ENCODE measurements at places on chromosomes 16 and 17. TPM values are rescaled to one million over a fixed set of nuclear protein-coding genes. Genes with fewer than 3 reads are reported as not detected.

DNA sequence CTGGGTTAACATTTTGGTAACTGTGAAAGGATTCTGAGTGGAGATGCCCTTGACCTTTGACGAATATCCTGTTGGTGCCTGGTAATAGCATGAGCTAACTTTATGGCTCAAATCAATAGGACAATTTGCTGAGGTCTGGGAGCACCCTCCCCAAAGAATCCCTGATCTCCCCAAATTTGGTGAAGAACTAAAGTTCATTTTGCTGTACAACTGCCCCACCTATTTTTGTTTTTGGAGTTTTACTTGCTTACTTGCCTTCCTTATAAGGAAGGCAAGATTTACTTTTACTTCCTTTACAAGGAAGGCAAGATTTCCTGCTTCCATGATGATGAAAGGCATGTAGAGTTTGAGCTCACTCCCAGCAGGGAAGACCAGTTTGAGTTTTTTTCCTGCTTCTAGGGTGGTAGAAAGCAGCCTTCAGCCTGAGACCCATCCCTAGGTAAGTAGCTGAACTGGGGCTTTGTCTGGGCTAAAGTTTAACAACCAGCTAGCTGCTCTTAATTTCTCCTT, 2.8 kb downstream of the KRTAP4-9 start:
- peak; percentile 29 for DNase-seq

GRCh38 chr17:70225276-70225675, 55.9 kb downstream of the KCNJ2 start:
- DNase-seq, result no peak

DNA sequence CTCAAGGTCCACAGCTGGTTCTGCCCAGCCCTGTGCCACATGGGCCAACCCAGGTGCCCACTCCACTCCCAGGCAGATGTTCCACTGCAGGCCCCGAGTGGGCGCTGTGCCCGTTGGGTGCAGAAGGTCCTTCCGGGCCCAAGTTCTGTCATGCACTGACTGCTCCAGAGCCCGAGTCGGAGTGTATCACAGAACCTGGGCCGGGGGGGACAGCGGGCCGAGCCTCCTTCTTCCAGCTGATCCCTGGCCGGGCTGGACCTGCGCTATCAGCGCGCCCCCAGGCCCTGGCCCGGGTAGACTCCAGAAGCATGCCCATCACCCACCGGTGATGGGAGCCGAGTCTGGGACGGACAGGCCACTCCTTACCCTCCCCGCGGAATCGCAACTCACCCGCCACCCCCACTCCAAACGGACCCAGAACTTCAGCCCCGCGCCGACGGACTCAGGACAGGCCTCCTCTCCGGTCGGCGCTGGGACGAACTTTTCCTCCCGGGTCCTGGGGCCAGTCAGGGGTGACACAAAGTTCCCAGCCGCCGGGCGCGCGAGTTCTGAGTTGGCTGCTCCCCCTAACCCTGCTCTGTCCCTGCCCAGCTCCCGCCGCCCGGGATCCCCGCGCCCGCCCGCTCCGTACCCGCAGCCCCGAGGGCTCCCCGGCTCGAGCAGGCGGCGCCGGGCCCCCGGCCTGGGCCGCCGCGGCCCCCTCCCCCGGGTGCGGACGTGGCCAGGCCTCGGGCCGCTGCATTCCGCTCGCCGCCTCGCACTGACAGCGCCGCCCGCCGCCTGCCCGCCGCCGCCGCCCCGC, at the start of gene COPZ2:
Gene COPZ2 (minus strand): TSS at position 762 of the 802 bp plus-strand sequence. CDS start 20 bp downstream, at position 742.
- peak; percentile 44 for DNase-seq

DNA sequence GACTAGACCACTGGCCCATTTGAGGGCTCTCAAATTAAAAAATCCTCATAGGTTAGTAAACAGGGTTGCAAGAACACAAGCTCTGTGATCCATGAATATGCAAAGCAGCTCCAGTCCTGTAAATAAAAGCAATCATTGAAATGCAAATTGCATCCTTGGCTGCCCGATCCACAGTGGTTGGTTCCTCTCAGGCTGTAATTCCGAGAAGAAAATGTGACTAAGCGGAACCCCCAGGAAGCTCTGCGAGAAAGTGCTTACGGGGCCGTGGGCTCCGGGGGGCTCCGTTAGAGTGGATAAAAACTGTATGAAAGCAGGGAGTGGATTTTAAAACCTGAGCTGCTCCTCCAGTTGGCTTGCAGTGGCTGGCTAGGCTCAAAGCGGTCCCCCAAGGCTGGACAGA, 2.5 kb downstream of the GPRC5B start:
- DNase-seq, result no peak

The ZNHIT3 gene
- total RNA-seq, result 27.8 TPM

- no peak for DNase-seq
Observed at GRCh38 chr17:40072040-40072734, 9.4 kb downstream of the THRA start.

DNA sequence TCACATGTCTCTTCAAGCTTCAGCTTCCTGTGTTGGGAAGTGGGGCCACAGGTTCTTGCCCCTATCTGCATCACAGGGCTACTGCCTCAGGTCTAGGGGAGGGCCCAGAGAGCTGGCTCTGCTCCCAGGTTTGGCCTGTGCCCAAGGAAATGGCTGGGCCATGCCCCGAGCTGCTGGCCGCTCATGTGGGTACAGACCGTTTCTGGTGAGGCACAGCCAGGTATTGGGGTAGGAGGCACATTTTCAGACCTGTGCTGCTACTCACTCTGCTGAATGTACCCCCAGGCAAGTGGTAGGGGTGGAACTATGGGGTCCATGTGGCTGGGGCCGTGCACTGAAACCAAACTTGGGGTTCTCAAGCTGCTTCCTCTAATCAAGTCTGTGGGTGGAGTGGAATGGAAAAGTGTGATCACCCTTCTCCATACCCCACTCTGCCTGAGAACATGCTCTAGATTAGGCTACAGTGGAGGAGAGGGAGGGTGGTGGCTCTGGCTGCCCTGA, 4.6 kb downstream of the GAS2L2 start:
- DNase-seq, result no peak

- DNase-seq, result peak; percentile 84
Observed at GRCh38 chr16:27748868-27749546, 199.1 kb downstream of the KATNIP start.

DNA sequence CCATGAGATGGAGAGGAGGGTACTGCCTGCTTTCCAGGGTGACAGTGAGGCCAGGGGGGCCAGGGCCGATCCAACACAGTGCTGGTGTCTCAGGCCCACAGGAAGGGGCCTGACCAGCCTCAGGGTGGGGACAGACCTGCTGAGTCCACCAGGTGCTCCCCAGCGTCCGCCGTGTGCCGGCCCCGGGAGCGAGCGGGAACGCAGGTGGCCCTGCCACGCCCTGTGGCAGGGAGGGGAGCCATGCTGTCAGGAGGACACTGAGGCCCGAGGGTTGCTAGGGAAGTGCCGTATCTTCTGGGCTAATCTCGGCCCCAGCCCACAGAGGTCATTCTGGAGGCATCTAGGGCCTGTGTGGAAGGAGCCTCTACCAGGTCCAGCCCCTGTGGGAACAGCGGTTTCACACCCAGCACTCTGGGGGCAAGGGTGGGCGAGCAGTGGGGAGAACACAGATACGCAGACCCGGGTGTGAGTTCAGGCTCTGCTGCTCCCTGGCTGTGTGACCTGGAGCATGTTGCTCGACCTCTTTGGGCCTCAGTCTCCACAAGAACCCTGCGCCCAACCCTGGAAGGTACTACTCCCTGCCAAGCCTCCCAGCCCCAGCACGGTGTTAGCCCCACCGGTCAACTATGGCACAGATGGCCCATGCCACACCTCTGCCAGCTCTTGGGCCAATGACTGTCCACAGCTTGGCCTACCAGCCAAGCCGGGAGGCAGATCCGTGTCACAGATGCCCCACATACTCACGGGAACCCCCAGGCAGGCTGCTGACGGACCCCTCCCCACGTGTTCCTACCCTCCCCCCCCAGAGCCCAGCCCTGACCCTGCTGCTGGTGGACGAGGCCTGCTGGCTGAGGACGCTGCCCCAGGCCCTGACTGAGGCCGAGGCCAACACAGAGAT, 43.9 kb upstream of the ZC3H18 start:
- DNase-seq, result no peak

The TMEM204 gene
- 7.0 TPM for total RNA-seq

- DNase-seq, result no peak
Observed at GRCh38 chr17:32944248-32945020, 16.5 kb downstream of the TMEM98 start.

The LGALS9B gene
- not detected for total RNA-seq

GRCh38 chr16:82584553-82585152, 42.1 kb upstream of the CDH13 start:
- no peak for DNase-seq

The PTX4 gene
- not detected for total RNA-seq

The SLC5A11 gene
- total RNA-seq, result under 0.01 TPM

The CCL5 gene
- total RNA-seq, result not detected

The GRAPL gene
- total RNA-seq, result not detected

DNA sequence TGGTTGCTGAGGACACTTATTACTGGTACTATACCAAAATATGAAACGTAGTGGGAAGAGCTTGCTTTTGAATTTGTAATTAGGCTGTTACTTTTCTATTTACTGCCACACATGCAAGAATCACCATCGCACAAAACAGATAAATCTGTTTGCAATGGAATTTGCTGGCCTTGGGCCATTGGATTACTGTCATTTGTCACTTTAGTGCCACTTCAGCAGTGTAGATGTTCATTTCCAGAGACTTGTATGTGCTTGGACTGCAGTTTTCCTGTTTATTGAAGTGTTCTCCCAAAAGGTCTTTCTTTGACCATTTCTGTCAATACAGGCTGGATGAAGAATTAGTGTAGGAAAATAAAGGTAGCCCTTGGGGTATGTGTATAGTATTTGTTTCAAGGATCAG, 4.5 kb downstream of the USP10 start:
- no peak for DNase-seq

The TNFSF13 gene
- 0.56 TPM for total RNA-seq

The MAPT gene
- under 0.01 TPM for total RNA-seq

The ABAT gene
- 4.4 TPM for total RNA-seq

- no peak for DNase-seq
Observed at GRCh38 chr16:62625326-62625725, 589.1 kb upstream of the CDH8 start.

GRCh38 chr17:12133183-12133582, 112.5 kb downstream of the MAP2K4 start:
- peak; percentile 16 for DNase-seq

- no peak for DNase-seq
Observed at GRCh38 chr16:70563636-70564035, 40.0 kb downstream of the SF3B3 start.

DNA sequence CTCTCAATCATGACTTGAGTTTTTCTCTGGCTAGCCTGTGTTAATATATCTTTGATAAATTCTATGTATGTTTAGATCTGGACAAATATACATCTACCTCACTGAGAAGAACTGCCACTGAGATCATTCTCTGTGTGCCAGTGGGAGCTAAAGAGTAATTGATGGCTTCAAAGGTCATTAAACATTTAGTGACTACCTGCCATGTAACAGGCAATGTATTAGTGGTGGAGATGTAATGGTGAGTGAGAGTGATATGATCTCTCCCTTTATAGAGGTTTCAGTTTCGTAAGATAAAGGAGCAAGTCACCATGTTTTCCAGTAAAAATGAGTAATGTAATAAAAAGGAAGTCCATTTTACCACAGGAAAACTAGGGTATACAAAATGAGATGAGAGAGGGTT, 235.8 kb upstream of the CDH8 start:
- DNase-seq, result no peak

- peak; percentile 69 for DNase-seq
Observed at GRCh38 chr17:75096082-75096625, 8.4 kb downstream of the SLC16A5 start.

- DNase-seq, result no peak
Observed at GRCh38 chr17:32865141-32865540, 11.8 kb downstream of the MYO1D start.

- peak; percentile 85 for DNase-seq
Observed at GRCh38 chr17:75832164-75832651, 12.0 kb downstream of the UNC13D start.

GRCh38 chr17:49798182-49798581, 9.7 kb downstream of the KAT7 start:
- peak; percentile 71 for DNase-seq

DNA sequence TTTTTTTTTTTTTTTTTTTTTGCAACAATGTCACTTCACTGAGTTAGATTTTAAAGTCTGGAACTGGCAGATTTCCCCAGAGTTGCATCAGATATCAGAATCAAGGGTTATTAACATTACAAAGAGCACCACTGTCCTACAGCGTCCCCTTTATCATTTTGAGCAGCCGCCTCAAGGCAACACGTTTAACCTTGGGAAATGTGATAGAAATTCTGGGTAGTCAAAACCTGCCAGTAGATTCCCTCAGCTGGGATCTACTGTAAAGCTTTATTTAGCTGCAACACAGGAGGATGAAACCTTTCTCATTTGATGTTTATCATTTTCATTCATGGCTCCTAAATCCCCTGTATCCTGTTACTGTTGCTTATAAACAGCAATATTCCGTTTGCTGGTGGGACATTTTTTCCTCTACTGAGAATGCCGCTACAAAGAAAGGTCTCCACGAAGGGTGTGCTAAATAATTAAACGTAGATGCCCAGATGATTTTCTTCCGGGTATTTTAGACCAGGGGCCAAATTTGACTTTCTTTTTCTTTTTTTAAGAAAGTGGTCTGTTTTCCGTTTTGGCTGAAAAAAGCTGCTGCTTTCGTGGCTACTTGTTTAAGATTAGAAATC, 436.1 kb upstream of the GOT2 start:
- DNase-seq, result no peak

DNA sequence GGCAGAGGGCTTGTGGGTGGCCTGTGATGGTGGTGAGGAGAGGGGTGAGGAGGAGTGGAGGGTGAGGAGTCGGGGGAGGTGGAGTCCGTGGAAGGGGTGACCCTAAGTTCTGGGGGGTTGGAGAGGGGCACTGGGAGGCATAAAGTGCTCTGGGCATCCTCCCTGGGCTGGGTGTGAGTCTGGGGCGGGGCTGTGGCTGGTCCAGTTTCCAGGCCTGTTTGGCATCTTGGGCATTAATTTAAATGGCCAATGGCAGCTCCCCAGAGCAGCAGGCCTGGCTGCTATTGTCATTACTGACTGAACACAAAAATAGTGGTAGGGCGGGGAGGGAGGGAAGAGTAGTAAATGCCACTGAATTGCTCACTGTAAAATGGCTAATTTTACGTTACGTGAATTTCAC, 7.7 kb upstream of the ARHGAP23 start:
- DNase-seq, result no peak

GRCh38 chr17:61390479-61390791, 9.2 kb upstream of the TBX2 start:
- no peak for DNase-seq

The OR2C1 gene
- under 0.01 TPM for total RNA-seq

The FOXN1 gene
- total RNA-seq, result not detected

DNA sequence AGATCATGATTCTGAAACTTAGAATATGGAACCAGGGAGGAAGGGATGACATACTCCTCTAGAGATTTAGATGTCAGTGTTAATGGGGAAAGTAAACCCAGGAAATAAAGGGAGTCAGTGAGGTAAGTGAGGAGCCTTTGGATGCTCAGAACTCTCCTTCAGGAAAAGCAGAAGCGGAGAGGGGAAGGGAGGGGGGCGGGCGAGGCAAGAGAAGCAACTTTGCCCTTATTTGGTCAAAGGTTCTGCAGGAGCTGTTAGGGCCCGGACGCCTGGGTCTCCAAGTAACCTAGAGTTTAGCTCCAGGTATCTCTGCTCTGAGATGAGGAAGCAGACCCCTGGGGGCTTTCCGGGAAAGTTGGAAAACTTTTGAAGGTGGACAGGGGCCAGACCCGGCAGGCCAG, 1.3 kb downstream of the PFN1 start:
- DNase-seq, result no peak
